NCI-H2081 treated with DMSO at 0.1 percent for 48 hours (cell line): ENCODE measurements at places on chromosomes 12 and 14.

DNA sequence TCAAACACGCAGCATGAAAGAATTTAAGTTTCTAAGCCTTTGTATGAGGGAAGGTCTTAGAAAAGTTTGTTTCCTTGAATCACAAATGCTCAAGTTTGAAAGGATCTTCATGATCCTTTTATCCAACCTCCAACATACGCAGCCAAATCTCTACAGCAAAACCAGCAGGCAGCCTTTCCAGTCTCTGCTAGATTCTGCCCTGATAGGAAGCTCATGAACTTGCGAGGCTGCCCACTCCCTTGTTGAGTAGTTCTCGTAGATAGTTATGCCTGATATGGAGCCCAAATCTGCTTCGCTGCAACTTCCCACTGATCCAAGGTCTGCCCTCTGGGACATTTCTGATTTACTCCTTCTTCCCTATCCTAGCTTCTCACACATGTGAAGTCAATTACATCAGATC lies 272.9 kb downstream of the EGLN3 start:
- DNase-seq: no peak

- DNase-seq: no peak
These were observed 73.6 kb upstream of the ELK3 start for GRCh38 chr12:96120359-96121100.

GRCh38 chr12:89862511-89863445 lies 154.1 kb upstream of the ATP2B1 start:
- DNase-seq: no peak

GRCh38 chr14:104384776-104385071 lies 194.8 kb upstream of the C14orf180 start:
- DNase-seq: no peak

DNA sequence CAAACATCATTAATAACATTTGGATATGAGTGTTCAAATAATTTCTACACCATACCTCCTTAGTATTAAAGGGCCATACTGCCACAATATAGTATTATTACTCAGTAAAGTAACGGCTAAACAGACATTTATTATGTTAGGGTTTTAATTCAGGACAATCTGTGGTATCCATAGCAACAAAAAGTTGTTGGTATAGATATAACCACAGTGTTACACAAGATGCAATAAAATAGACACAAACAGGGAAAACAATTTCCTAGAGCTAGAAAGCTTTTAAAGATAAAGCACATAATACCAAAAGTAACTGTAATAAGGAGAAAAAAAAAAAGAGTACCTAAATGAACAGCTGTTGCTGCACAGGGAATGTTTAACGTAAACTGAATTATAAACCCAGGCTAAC lies 16.1 kb downstream of the CNIH1 start:
- no peak for DNase-seq

DNA sequence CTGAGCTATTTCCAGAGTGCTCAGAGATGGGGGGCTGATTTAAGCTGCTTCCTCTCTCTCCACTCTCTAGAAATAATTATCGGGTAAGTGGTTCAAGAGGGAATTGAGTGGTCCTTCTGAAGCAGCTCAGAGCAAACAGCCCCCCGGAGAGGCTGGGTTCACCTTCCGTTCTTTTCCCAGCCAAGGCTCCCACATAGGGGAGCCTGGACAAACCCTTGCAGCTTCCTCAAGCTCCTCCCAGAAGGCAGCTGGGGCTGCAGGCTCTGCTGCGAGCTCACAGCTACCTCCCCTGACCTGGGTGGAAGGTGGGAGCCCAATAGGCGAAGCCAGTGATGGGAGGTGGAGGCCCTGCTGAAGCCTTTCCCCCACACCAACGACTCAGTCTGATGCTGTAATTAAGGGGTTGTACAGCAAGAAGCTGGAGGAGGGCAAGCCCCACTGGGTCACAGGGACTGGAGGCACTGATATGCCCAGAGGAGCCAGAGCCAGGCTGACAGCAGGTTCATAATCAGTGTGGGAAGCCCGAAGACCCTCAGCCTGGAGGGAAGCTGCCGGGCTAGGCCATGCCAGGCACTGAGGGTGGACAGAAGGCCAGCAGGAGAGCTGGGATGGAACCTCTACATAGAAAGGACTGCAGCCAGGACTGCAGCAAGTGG lies 52.4 kb downstream of the ARL6IP4 start:
- DNase-seq: no peak

DNA sequence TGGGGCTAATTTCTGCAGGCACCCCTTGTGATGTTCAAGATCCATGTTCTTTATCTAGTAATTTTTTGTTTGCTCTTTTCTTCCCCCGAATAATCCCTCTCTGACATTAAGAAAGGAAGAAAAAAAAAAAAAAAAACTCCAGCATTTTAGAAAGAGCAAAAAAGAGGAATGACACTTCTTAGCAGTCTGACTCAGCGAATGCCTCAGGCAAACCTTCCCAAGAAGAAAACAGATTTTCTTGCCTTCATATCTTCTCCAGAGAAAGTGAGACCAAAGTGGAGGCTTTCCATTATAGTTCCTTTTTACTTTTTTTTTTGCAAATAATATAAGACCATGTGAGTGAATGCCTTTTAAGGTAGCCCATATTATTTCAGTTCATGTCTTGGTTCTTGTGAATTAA lies 479.0 kb upstream of the SYT1 start:
- no peak for DNase-seq

- DNase-seq: peak; percentile 13
These were observed 4.4 kb downstream of the KRT86 start for GRCh38 chr12:52278575-52279421.

DNA sequence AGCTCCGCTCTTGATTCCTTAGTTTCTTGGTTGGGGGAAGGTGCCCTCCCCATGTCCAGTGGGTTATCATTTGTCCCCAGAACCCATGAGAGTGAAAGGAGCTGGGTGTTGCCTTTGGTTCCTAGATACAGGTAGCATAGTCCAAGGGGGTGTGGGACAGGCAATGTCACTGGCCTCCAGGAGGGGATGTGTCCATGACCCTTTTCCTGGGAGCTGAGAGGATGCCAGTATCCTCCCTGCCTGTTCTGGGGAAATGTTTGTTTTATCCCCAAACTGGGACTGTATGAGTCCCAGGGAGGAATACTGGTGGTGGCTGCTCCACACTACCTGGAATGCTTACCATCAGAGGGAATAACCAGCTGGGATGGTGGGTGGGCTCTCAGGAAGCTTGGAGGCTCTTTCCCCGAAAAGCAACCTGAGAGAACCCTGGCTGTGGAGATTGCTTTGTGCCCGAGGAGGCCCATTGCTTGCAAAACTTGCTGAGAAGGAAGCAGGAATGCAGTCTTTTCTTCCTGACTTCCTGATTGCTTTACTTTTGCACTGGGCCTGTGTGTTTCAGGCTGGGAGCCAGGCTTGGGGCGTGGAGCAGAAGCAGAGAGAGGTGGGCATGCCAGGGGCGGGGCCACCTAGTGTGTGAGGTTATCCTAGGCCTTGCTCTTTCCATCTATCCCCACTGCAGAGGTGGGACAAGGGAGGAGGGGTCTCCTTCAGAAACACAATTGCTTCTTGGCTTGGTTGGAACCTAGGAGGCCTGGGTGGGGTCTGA lies 715 bp upstream of the SLC10A1 start:
- DNase-seq: no peak

DNA sequence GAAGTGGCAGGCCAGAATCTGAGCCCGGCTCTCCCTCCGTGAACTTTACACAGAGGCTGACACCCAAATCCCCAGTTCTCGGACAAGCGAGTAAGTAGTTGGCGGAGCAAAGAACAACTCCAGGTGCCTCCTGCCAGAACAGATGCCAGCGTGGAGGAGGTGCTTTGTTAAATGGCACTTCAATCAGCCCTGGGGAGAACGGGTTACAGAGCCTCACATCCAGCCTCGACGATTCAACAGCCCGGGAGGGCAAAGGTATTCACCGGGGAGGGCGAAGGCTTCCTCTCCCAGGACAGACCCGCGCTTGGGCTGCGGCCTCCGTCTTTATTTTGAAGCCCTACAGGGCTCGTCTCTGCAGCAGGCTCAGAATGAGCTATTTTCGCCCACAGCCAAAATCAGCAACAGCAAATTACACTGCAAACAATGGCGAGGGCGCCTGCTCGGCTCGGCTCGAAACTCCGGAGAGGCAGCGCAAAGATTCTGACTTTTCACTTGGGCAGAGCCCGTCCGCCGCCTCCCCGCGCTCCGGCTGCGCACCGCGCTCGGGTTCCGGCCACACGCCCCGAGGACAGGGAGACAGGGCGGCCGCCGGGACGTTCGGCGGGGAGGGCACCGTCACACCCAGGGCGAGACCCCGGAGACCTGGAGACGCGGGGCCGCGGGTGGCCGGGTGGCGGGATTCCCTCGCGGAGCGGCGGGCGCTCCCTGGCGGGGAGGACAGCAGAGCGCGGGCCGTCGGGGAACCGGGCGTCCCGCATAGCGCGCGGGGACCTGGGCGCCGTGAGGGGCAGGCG lies 811 bp downstream of the TMCC3 start:
- no peak for DNase-seq

DNA sequence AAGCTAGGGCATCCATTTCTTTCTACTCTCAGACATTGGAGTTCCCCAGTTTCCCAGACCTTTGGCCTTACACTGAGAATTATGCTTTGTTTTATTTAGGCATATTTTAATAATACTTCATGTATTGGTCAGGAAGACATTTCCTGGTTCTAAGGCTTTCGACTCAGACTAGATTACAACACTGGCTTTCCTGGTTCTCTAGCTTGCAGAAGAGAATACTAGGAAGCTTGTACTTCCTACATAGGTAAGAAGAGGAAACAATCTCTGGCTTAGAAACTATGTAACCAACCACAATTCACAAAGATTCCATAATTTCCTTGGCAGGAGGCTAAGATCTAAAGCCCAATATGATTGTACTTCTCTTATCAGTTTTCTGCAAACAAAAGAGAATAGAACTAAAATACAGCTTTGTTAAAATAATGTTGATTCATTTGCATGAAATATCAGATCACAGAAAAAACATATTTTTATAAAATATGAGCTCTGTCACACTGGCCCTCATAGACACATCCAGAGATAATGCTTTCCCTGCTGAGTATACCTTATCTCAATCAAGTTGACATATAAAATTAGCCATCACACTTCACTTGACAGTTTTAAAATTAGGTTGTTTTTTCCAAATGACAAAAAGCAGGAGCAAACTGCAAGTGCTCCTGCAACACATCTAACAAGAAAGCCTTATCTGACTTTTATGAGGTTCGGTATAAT lies 30.5 kb downstream of the CLEC2D start:
- DNase-seq: no peak

DNA sequence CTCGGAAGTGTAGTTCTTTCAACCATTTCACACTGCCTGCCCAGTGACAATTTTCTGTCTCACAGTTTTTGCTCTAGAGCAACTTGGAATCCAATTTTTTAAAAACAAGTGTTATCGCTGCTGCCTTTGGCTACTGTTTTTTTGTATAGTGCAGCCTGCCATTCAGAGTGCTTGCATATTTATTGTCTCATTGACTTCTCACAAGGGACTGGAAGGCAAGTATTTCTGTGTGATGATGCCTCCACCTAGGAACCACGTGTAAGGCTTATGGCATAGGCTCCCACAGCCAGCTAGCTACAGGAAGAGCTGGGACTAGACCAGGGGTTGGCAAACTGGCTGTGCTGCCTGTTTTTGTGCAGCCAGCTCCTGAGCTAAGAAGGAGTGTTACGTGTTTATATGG lies 903 bp downstream of the PARPBP start:
- DNase-seq: no peak

DNA sequence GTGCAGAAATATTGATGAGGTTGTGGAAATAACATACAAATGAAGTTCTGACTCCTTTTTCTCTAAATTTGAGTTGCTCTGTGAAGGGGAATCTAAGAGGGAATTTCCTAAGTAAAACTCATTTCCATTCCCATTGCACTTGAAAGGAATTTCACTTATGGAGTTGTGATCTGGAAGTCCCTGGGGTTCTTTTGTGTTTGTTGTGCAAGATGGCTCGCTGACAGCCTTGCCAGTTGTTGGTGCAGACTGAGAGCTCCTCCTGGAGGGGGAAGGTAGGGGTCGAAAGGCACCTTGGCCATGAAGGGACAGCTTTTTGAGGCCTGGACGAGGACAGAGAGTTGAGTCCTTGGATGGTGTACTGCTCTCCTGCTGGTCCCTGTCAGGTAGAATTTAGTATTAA lies 72.0 kb downstream of the C12orf56 start:
- no peak for DNase-seq

- DNase-seq: peak; percentile 50
These were observed 36.6 kb upstream of the CHGA start for GRCh38 chr14:92886337-92886736.

DNA sequence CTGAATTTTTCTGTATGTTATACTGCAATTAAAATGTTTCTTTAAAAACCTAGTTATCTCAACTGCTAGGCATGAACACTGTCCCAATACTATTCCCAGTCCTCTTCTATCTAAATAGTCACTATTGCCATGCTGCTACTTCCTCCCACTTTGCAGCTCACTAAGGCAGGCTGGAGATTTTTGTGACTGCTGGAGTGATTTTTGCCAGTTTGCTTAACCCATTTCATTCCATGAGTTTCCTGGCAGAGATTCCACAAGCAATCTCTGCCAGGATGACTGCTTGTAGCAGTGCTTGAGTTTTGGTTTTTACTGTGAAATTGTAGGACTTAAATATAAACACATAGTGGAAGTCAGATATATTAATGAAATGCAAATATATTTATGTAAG lies 80.8 kb downstream of the BHLHE41 start:
- no peak for DNase-seq

- no peak for DNase-seq
These were observed 1005.5 kb downstream of the NRXN3 start for GRCh38 chr14:79175671-79176070.

DNA sequence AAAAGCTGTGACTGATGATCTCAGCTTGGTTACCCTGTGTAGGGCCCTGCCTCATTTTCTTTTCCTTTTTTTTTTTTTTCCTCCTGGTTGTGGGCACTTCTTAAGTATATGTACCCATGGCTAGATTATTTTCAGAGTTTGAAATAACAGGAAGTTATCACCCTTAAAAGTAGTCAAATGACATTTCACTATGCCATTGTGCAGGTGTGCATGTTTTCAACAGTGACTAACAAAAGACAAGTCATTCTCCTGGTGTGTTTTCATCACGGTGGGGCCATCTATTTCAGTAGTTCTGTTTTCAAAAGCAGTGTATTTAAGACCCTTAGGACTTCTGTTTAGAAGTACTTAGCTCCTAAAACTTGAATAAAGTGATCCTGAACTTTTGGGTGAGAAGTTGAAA lies 15.0 kb downstream of the GABARAPL1 start:
- DNase-seq: no peak

DNA sequence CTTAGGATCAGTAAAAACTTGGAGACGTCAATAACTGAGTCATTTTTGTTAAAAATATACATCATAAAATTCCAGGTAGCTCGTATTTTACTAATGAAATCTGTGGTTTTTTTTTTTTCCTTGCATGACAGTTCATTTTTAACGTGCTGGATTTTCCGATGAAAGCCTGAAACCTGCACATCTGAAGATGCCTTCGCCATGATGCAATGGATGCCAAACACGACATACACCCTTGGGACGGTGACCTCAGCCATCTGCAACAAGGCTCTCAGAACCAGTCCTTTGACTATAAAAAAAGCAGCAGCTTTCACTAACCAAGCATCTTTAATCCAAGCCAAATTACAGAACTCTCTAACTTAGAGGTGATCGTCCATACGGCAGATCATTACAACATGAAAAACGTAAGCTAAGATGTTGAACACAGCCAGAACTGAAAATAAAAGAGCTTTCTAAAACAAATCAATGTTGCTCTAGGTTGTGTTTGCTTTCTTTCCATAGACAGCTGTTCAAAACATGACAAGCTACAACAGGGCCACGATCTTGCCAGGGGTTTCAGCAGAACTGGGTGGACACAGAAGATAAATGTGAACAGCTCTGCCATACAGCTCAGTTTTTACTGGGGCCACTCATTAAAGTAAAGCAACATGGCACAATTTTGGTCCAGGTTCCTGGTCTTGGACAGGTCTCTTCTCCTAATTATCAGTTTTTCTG lies 7.8 kb downstream of the NIN start:
- no peak for DNase-seq

- DNase-seq: no peak
These were observed 64.4 kb downstream of the IQSEC3 start for GRCh38 chr12:131008-131407.
